Urinary bladder (tissue), 4 donors: ENCODE measurements at places on chromosomes 7 and 10. TPM values are rescaled to one million over a fixed set of nuclear protein-coding genes. Genes with fewer than 3 reads are reported as not detected.

- no peak for DNase-seq
These were observed 1.3 kb downstream of the INSYN2A start for GRCh38 chr10:127195041-127195506.

DNA sequence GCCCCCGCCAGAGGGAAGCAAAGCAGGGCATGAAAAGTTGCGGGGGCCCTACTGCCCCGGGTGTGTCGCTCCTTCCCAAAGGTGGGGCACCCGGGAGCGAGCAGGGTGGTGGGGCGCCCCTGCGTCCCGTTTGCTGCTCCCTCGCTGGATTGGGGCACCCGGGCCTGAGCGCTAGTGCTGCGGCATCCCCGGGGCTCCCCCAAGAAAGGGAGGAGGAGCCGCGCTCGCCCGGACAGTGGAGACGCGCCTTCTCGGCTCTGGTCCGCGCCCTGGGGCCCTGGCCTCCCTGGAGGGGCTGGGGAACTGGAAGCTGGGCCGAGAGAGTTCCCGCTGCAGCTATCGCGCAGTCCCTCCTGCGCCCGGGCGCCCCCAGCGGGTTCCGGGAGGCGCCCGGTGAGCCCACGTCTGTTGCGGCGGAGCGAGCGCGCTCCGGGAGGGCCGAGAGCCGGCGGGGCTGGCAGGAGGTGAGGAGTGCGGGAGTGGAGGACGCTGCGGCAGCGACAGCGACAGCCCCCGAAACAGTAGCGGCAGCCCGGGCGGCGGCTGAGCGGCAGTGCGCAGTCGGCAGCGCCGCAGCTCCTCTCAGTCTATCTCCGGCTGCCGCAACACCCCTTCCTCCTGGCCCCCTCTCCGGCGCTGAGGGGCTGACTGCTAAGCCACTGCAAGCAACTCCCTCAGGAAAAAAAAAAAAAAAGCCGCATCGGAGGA, 504 bp upstream of the BMPER start:
- DNase-seq = no peak

GRCh38 chr10:13784067-13784466, 197.3 kb downstream of the PRPF18 start:
- no peak for DNase-seq

DNA sequence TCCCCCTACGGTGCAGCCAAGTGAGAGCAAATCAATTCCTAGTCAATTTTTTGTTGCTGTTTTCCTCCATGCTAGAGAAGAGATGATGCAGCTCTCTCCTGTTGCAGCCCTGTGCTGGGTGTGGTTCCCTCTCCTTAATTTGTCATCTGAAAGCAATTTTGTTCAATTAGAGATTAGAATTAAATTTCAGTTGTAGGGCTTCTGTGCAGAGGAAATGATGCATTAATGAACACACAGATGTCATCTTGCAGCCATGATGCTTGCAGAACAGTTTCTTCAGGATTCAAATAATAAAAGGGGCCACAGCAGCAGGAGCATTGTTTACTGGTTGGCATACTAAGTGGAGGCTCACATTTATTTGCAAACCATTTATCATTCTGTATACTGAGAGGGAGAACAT, 266.0 kb downstream of the AUTS2 start:
- no peak for DNase-seq

- DNase-seq = no peak
These were observed 179.1 kb downstream of the KLF6 start for GRCh38 chr10:3605882-3606281.

GRCh38 chr7:157757776-157758467, 421.1 kb downstream of the DNAJB6 start:
- no peak for DNase-seq

DNA sequence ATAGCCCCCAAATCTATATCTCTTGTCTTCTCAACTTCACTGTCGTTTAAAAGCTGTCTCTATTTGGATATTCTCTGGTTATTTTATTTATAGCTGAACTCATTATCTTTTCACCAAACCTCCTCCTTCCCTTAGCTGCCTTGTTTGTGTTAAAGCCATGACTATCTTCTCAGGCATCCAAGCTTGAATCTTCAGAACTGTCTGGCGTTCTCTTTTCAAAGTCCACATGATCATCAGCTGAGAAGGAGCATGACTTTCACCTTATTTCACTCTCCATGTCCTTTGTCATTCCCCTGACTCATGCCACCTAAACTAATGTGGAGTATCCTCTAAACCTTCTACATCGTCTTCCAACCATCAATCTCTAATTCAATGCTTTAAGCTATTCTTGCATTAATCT, 5.7 kb upstream of the GLCCI1 start:
- DNase-seq = no peak

- DNase-seq = no peak
These were observed 18.1 kb downstream of the CFAP58 start for GRCh38 chr10:104371753-104372152.

DNA sequence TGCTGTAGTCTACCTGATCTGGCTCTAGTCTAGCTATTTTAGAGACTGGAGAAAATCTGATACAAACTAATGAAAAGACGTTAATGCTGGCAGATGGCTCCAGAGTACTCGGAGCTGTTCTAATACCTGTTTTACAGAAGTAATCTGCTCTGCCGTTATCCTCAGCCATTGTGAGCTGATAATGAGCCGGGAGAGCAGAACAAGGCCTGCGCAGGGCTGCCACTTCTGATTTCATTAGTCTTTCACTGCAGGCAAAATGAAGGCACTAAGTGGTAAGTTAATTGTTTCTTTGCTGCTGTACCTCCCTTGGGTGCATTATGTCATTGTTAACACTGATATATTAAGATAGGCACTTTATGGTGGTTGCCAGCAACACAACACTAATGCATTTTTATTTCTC, 456.4 kb upstream of the PFKP start:
- peak; percentile 17 for DNase-seq

- DNase-seq = no peak
These were observed 167.4 kb upstream of the SH2B2 start for GRCh38 chr7:102119213-102119651.

DNA sequence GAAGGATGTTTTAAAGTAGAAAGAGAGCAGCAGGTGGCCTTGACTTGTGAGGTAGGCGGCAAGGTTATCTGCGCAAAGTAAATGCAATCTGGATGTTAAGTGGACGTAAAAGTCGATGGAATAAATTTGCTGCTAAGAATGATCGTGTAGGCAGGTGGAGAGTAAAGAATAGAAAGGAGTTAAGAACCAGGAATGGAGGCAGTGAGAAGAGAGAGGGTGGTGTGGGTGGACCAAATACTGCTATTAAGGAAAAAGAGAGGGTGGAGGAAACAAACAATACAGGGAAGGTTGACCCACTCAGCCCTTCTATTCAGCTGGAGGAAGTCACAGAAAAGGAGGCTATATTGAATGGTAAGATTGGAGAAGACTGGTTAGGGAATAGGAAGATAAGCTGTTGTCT, 1.9 kb upstream of the CUL1 start:
- DNase-seq = no peak

- DNase-seq = no peak
These were observed 109.1 kb downstream of the CPXM2 start for GRCh38 chr10:123782549-123782948.

- DNase-seq = no peak
These were observed 181.7 kb upstream of the MALRD1 start for GRCh38 chr10:18866852-18867251.

DNA sequence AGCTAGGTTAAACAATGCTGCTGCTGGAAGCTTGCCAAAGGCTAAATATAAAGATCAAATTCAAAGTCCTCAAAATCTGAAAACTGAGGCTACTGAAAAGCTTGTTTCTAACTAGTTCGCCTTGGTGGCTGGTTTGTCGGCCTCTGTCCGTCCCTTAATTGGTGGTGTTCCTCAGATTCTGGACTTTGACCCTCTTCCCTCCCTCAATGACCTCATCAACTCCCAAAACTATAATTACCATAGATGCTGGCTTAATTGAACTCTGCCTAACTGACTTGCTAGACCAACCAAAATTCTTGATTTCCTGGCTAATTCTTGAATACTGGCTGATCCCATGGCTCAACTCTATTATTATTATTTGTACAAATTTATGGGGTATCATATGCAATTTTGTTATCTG, 15.6 kb downstream of the ARHGAP21 start:
- no peak for DNase-seq

GRCh38 chr10:102720775-102721301, 6.4 kb downstream of the SFXN2 start:
- DNase-seq = no peak

GRCh38 chr7:118169146-118169545, 14.8 kb upstream of the LSM8 start:
- no peak for DNase-seq

DNA sequence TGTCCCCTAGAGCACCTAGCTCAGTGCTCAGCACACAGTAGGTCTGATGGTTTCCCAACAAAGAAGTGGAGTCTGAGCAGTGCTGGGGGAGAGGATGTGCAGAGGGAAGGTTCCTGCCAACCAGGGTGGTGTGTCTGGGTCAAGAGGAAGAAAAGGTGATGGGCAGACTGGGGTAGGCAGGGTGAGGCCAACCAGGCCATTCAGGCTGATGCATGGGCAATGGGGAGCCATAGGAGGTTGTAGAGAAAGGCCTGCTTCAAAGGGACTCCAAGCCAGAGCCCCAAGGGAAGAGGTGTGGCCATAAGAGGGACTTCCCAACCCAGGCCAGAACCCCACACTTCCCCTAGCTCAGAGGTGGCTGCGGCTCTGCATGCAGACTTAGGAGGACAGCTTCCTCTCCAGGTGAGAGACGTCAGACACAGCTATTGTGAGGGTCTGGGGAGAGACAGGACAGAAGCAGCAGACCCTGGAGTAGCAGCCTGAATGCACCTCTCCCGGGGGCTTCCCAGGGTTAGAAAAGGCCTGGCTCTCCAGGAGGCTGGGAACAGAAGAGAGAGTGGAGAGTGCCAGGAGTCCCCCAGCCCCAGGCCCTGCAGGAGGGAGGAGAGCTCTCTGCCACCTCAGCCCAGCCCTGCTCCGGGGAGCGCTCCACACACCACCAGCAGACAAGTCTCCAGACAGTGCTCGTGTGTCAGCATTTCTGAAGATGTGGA, 87.4 kb upstream of the ZMIZ1 start:
- DNase-seq = no peak

- DNase-seq = no peak
These were observed 13.1 kb upstream of the CUX1 start for GRCh38 chr7:101804088-101804963.

DNA sequence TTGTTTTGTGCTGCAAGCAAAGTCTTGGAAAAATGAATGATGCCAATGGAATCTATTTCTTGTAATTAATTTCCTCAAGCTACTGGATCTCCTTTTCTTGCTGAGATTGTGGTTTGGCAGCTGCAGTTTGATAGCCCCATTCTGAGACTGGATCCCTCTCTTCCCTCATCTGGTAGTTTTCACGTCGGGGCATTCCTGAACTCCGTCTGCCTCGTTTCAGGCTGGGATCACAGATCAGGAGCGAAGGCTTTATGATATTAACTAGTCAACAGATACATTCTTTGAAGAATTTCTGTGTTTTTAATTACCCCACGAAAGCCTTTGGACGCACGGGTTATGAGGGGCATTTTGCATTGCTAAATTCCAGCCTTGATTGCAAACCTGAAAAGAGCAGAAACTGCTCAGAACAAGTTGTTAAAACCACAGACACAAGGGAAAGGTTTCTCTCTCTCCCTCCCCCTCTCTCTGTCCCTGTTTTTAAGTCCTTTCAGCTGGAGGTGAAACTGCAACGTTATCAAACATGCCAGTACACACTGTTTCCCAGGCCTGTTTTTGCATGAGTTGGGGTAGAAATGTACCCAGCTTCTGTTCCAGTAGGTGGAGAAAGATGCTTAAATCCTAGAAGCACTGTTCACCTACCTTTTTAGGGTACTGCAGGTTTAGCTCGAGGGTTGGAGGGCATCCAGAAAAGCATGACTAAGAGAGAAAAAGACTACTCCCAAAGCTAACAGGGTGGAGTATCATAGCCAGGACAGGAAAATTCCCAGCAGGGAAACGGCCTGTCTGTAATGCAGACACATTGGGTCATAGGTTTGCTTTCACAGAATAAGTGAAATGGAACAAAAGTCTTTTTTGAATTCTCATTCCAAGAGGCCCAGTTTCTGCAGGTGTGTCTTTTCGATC, 124.3 kb downstream of the CUX1 start:
- no peak for DNase-seq

- no peak for DNase-seq
These were observed 130.9 kb downstream of the AGMO start for GRCh38 chr7:15430911-15431310.

- DNase-seq = no peak
These were observed 555.4 kb downstream of the SH2D4B start for GRCh38 chr10:81093056-81093455.

GRCh38 chr7:124840435-124840834, 74.8 kb upstream of the GPR37 start:
- DNase-seq = no peak

Gene ADRB1
- polyA plus RNA-seq = 0.57 TPM

Gene CDC14C
- 0.09 TPM for polyA plus RNA-seq

Gene RPEL1
- polyA plus RNA-seq = 0.08 TPM

Gene STOX1
- polyA plus RNA-seq = 2.7 TPM

Gene FANK1
- 1.5 TPM for polyA plus RNA-seq

Gene SOSTDC1
- 2.3 TPM for polyA plus RNA-seq
